NCI-H146 (cell line): ENCODE measurements at places on chromosomes 4 and X.

DNA sequence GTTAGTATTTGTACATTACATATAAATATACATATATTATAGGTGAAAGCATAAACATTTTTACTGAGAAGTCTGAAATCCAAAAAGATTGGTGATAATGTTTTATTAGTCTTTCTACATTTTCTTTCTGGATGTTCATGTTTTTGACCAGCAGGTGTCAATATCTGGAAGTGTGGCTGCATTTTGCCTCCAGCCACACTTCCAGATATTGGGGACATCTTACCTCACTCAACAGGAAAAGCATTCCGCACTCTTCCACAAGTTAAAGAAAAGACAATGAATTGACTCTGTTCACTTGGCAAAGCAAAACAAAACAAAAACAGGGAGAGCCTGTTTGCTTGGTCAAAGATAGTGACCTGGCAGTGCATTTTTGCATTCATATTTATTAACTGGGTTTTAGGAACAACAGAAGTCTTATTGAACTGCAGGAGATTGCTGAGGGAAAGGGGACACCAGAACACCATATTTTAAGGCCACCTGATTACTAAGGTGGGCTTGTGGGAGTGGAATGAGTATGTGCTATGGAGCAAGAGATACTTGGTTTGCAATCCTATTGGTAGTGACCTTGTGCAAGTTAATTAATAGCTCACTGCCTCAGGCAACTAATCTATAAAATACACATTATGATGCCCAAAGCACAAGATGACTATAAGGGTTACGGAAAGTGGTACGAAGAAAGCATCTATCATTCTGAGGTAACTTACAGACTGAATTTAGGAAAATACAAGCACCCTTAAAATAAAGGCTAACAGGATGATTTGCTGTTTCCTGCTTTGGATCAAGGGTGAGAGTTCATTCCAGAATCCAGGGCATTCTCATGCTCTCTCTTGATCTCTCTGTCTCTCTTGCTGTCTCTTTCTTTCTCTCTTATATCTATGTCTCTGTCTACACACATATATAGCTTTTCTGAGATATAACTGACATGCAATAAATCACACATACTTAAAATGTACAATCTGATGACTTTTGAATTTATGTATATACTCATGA, 389.9 kb upstream of the EMCN start:
- DNase-seq: peak; percentile 0

GRCh38 chrX:23394421-23394820, 59.8 kb downstream of the PTCHD1 start:
- DNase-seq: no peak

DNA sequence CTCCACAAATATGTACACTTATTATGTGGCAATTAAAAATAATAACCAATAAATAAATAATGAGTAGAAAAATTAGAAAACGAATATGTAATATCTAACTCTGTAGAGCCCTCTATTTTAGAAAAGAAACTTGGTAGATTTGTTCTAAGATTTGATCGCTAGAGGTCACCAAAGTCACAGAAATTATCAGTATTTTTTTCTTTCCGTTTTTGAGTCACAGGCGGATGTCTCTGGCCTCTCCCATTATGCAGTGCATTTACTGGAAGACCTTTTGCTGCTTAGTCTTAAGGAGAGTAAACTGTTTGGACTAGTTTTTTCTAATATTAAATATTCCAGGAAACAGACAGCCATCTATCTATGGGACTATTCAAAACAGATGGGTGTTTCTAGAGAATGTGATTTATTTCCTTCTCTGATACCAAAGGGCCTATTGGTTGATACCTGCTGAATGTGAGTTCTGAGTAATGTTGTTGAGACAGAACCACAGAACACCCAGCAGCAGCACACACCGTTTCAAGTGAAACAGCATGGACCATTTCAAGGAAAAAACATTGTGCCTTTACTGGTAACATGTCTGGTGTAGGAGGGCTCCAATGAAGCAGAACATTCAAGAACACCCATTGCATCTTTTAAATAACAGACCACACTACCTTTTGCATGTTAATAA, 34.0 kb upstream of the GYPA start:
- peak; percentile 18 for DNase-seq

DNA sequence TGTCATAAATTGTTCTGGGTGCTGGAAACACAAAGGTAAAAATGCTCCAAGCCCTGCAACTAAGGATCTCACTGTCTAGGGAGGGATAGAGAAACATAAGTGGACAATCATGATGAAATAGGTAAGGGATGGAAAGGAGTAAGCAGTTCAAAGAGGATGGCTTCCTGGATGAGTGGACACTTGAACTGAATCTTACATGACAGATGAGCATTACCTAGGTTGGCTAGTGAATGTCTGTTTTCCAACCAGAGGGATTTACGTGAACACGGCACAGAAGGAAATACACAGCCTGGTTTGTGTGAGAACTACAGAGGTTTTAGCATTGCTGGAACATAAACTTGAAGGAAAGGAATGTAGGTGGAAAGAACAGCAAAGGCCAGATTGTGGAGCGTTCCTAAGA, 150.2 kb upstream of the GALNT7 start:
- DNase-seq: no peak

DNA sequence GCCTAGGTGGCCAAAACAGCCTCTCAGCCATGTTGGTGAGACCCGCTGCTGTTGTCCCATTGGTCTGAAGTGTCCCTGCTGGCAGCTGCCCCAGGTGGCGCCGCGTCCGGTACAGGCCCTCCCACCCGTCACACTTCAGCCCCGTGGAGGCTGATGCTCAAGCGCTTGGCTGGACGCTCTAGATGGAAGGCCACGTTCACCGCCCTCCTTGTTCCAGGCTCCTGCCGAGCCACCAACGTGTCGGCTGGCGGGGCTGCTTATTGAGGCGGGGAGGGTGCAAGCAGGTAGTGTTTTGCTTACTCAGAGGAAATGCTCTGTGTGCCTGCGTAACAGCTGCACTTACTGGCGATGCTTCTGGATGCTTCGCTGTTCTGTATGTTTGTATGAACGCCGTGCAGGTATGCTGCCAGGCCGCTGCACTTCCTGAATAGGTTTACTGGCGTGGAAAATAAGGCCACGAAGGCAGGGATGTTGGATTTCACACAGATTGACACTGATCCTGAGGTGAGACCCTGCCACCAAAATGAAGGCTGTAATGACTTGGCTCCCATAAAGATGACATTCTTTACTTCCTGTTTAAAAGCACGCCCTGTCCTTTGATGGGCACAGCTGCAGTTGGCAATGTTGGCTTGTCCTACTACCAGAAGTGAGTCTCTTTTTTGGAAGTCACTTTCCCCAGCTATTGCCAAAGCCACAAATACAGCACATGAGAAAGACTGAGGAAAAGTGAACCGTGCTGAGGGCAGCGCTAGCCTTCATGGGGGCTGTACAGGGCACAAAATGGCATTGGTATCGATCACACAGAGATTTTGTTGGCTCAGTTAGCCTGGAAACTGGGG, 21.0 kb upstream of the CLCN4 start:
- no peak for DNase-seq
